Naive thymus-derived CD4-positive, alpha-beta T cell (primary cell): ENCODE measurements at places on chromosomes 2 and 18. TPM values are rescaled to one million over a fixed set of nuclear protein-coding genes. Genes with fewer than 3 reads are reported as not detected.

Gene CNGA3
- polyA plus RNA-seq = not detected

- H3K36me3 ChIP-seq = peaks cover 11% of the 10 kb centered on the region
- peak overlapping the region; percentile 64 for H3K4me3 ChIP-seq
- H3K27me3 ChIP-seq = no peaks in the 10 kb centered on the region
- H3K4me1 ChIP-seq = peaks cover 8% of the 10 kb centered on the region
- peak overlapping the region; percentile 96 for H3K27ac ChIP-seq
These were observed 993 bp downstream of the RBMS1 start for GRCh38 chr2:160492401-160493226.

DNA sequence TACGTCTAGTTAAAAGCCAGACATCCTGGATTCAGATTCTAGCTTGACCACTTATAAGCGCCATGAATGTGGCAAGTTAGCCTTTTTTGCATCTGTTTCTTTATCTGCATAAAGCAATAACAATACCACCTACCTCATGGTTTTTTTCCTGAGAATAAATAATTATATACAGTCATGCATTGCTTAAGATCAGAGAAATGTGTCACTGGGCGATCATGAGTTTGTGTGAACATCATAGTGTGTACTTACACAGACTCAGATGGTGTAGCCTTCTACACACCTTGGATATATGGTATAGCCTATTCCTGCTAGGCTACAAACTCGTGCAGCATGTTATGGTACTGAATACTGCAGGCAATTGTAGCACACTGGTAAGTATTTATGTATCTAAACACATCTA is 84.7 kb upstream of the PELI1 start:
- no peaks in the 10 kb centered on the region for H3K27me3 ChIP-seq
- peaks cover 10% of the 10 kb centered on the region for H3K4me1 ChIP-seq
- H3K36me3 ChIP-seq = no peaks in the 10 kb centered on the region
- peak overlapping the region; percentile 48 for H3K4me3 ChIP-seq
- peak overlapping the region; percentile 78 for H3K27ac ChIP-seq

GRCh38 chr2:65931056-65931455 is 498.7 kb upstream of the SPRED2 start:
- H3K4me3 ChIP-seq = no peak overlapping the region
- no peak overlapping the region for H3K27ac ChIP-seq
- H3K4me1 ChIP-seq = no peaks in the 10 kb centered on the region
- no peaks in the 10 kb centered on the region for H3K36me3 ChIP-seq

Gene B3GNT7
- polyA plus RNA-seq = not detected

Gene KCNG2
- polyA plus RNA-seq = not detected

DNA sequence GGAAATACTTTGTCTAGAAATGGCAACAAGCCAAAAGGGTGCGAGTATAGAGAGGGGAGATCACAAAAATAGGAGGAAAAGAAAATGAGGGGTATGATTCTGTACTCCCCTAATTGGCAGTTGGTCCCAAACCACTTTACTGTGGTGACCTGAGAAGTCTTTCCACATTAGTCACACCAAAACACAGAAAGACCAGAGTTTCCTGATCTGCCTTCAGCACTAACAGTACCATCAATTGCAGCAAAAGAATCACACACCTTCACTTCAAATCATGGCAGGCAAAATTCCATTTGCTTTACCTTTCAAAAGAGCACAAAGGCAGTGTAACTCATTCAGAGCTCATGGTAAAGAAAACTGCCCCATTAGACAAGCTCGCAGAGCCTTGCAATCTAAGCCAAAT is 86.8 kb downstream of the ALK start:
- H3K27me3 ChIP-seq = no peaks in the 10 kb centered on the region
- no peak overlapping the region for H3K4me3 ChIP-seq
- H3K36me3 ChIP-seq = no peaks in the 10 kb centered on the region

DNA sequence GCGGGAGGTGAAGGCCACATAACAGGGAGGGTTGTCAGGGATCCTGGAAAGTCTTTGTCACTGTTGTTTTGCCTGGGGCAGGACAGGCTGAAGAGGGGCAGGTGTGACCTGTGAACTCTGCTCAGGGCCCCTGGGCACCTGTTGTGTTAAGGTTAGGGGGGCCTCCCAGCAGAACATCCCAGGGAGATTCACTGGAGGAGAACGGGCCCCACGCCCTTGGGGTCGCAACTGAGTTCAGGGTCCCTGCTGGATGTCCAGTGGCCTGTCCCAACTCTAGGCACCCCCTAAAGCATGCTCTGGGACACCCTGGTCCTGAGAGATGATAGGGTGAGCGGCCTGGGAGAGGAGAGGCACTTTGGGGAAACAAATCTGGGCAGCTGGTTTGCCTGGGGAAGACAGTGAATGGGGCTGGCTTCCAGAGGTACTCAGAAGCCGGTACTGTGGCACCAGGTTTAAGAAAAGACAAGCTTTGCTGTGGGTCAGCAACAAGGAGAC is 22.9 kb downstream of the GPR35 start:
- DNase-seq = no peak
- no peaks in the 10 kb centered on the region for H3K36me3 ChIP-seq
- no peak overlapping the region for H3K4me3 ChIP-seq
- no peak overlapping the region for H3K27ac ChIP-seq

Gene RAPGEF4
- polyA plus RNA-seq = not detected

Gene WNT6
- polyA plus RNA-seq = not detected

GRCh38 chr2:161134547-161135518 is 25.4 kb upstream of the TANK start:
- no peak overlapping the region for H3K4me3 ChIP-seq
- no peaks in the 10 kb centered on the region for H3K27me3 ChIP-seq
- peaks cover 10% of the 10 kb centered on the region for H3K4me1 ChIP-seq
- H3K36me3 ChIP-seq = no peaks in the 10 kb centered on the region
- no peak for DNase-seq

DNA sequence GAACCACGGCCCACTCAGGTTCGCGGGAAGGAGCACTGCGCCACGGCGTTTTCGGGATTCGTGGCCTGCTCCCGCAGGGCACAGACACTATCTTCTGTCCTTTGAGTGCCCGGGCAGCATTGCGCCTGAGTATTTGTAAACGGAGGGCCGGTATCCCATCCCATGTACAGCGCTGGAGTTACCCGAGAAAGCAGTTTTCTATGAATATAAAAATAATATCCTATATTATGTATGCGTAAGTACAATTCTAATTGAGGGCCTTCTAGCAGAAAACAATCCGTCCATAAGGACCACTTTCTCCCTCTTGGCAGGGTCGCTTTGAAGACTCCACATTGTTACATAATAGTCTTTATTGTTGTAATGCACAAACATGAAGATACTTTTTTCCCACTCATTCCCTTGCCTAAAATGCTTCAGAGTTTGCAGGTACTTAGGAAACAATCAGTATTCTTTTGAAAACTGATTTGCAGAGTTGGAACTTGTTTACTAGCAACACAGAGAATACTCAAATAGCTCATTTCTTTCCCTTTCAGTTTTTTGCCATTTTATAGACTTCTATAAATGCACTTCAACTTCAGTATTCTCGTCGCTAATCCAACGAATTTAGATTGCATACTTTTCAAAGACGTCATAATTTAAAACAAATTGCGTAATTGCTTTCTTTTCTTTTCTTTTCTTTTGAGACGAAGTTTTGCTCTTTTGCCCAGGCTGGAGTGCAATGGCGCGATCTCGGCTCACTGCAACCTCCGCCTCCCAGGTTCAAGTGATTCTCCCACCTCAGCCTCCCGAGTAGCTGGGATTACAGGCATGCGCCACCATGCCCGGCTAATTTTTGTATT is 1.0 kb upstream of the REV1 start:
- H3K27me3 ChIP-seq = no peaks in the 10 kb centered on the region
- no peaks in the 10 kb centered on the region for H3K4me1 ChIP-seq

- H3K4me3 ChIP-seq = no peak overlapping the region
- no peaks in the 10 kb centered on the region for H3K27me3 ChIP-seq
- no peak for DNase-seq
- H3K27ac ChIP-seq = no peak overlapping the region
These were observed 160.6 kb upstream of the RMP24 start for GRCh38 chr18:35811896-35812295.

- H3K4me1 ChIP-seq = peaks cover 1% of the 10 kb centered on the region
- H3K27ac ChIP-seq = no peak overlapping the region
These were observed 6.3 kb upstream of the CTAGE1 start for GRCh38 chr18:22423878-22424564.

DNA sequence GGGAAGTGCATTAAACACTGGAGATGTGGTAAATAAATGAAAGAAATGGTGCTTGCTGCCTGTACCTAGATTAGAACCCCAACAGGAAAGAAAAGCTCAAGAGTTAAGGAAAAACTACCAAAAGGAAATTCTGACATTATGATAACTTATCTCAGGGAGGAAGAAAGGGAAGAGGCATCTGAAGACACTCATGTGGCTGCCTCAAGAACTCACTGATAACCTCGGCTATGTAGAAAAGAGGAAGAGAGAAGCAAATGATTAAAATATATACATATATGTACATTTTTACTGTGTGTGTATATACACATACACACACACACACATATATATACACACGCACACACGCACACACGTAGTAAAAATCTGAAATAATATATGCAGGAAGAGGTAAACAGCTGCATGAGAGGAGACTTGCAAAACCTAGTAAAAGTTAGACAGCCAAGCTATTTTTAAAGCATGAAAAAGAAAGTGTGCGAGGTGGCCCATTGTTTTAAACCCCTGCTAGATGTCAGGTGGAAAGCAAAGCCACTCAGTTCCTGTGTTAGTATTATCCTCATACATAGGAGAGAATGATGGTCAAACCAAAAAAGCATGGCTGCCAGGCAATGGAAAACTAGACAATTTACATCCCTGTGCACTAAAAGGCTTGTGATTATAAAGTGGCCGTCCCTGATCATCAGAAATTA is 483.0 kb upstream of the NRP2 start:
- H3K27ac ChIP-seq = no peak overlapping the region
- peaks cover 6% of the 10 kb centered on the region for H3K4me1 ChIP-seq
- no peak overlapping the region for H3K4me3 ChIP-seq
- H3K36me3 ChIP-seq = no peaks in the 10 kb centered on the region
- no peak for DNase-seq

GRCh38 chr18:31774477-31774785 is 13.8 kb upstream of the SLC25A52 start:
- no peak overlapping the region for H3K4me3 ChIP-seq
- no peaks in the 10 kb centered on the region for H3K36me3 ChIP-seq

- no peak overlapping the region for H3K27ac ChIP-seq
- no peak for DNase-seq
- H3K4me1 ChIP-seq = no peaks in the 10 kb centered on the region
- no peaks in the 10 kb centered on the region for H3K36me3 ChIP-seq
- H3K27me3 ChIP-seq = no peaks in the 10 kb centered on the region
These were observed 119.9 kb downstream of the PARD3B start for GRCh38 chr2:204665207-204665606.

GRCh38 chr2:98379311-98380202 is 33.3 kb downstream of the CNGA3 start:
- no peak for DNase-seq
- no peaks in the 10 kb centered on the region for H3K4me1 ChIP-seq
- H3K36me3 ChIP-seq = no peaks in the 10 kb centered on the region
- H3K27ac ChIP-seq = no peak overlapping the region
- no peaks in the 10 kb centered on the region for H3K27me3 ChIP-seq

DNA sequence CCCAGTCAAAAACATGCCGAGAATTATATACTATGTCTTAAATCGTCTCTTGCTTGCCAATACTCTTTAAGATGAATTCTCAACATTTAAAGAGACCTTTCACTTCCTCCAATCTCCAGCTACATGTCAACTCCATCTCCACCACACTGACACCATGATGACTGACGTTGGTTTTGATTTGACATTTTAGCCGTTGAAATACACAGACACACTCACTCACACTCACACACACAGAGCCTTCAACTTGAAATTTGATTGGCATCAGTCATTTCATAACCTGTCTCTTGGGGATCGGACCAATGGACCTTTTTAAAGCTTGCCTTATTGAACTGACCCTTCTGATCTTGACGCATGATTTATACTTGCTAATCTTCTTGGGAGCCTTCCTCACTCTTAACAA is 230.8 kb upstream of the PIK3C3 start:
- no peaks in the 10 kb centered on the region for H3K36me3 ChIP-seq
- DNase-seq = no peak

Gene CD28
- polyA plus RNA-seq = 52.2 TPM

- DNase-seq = no peak
- H3K4me1 ChIP-seq = no peaks in the 10 kb centered on the region
- H3K36me3 ChIP-seq = peaks cover 53% of the 10 kb centered on the region
These were observed 60.2 kb downstream of the PRPF40A start for GRCh38 chr2:152657043-152657442.

DNA sequence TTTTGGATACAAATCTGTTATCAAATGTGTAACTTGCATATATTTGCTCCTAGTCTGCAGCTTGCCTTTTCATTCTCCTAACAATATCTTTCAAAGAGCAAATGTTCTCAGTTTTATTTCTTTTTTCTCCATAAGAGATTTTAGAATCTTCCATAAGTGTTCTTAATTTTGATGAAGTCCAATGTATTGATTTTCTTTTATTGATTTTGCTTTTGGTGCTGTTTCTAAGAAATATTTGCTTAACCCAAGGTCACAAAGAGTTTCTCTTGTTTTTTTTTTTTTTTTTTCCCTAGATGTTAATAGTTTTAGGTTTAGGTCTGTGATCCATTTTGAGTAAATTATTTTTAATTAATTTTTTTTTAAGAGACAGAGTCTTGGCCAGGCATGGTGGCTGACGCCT is 75.8 kb upstream of the SPRED2 start:
- H3K27ac ChIP-seq = no peak overlapping the region
- DNase-seq = no peak
- no peaks in the 10 kb centered on the region for H3K36me3 ChIP-seq

- no peak overlapping the region for H3K4me3 ChIP-seq
- H3K27ac ChIP-seq = no peak overlapping the region
- H3K4me1 ChIP-seq = no peaks in the 10 kb centered on the region
- H3K36me3 ChIP-seq = no peaks in the 10 kb centered on the region
- DNase-seq = no peak
These were observed 53.0 kb upstream of the LGALSL start for GRCh38 chr2:64400733-64401528.

DNA sequence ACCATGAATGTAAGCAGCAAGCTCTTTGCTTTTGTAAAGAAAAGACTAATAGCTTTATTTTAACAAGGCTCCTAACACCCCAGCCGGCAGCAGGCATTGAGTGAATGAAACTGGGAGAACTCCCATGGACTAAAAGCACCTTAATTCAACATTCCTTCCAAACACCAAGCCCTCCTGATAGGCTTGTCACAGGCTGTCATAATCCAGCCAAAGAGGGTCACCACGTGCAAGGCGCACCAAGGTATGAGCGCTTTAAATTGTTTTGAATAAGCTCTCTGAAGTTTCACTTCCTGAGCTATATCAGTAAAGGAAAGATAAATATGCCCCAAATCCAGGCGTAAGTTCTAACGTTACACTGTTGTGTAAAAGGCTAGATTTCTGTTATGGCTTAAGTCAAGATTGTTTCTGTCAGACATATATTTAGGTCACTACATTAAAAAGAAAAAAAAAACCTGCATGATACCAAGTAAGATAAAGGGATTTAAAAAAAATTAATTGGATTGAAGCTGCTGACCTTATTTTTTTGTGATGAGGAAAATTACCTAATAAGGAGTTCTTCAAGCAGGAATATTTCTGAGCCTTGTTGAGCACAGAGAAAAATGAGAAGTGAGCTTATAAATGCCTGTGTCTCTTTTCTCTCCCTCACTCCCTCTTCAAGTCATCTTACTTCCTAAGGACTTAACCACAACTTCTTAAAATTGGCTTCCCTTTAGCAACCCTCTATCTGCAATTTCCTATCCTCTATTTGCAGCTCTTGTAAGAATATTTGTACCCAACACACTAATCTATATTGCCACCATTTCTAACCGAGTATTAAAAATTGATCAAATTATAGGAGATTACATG is 136.1 kb upstream of the NRP2 start:
- H3K27me3 ChIP-seq = no peaks in the 10 kb centered on the region
- H3K4me1 ChIP-seq = no peaks in the 10 kb centered on the region
- no peak for DNase-seq
